Aorta (tissue), 5 donors: ENCODE measurements at places on chromosomes 13 and 19. TPM values are rescaled to one million over a fixed set of nuclear protein-coding genes. Genes with fewer than 3 reads are reported as not detected.

GRCh38 chr19:29532097-29532496 is 6.3 kb downstream of the VSTM2B start:
- DNase-seq = no peak

GRCh38 chr19:35115177-35115951 is at the start of gene FXYD3:
FXYD3 (plus strand) TSS chr19:35115823; CDS start chr19:35119377, 3,554 bp downstream.
- peak; percentile 35 for DNase-seq

GRCh38 chr13:29877456-29878078 is 27.1 kb upstream of the UBL3 start:
- DNase-seq = no peak

DNA sequence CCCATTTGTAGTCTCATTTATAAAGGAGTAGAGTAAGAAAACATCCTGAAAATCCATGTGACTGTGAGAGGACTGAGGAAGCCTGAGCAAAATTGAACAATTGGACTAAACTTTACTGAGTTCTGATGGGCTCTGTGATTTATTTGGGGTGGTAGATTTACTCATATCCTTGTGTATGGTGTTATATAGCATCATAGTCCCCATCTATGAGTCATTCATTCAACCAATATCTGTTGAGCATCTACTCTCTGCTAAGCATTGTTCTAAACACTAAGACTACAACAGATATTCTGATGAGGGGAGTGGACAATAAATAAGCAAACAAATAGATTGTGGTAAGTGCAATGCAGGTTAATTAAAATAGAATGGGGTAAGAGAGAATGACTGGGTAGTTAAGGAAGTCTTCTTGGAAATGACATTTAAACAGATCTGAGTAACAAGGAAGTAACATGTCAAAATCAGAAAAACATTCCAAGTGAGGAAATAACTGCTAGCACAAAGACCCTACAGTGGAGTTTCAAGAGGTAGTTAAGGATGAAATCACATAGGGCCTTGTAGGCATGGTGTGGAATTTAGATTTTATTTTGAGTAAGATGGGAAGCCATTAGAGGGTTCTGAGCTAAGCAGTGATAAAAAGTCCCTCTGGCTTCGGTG is 36.3 kb upstream of the MLNR start:
- DNase-seq = no peak

Gene TRIM28
- polyA plus RNA-seq = 76.5 TPM

Gene WDR88
- not detected for polyA plus RNA-seq

Gene MBD3L2
- polyA plus RNA-seq = not detected
